ENCODE measurements at places on chromosomes 7 and 10.

DNA sequence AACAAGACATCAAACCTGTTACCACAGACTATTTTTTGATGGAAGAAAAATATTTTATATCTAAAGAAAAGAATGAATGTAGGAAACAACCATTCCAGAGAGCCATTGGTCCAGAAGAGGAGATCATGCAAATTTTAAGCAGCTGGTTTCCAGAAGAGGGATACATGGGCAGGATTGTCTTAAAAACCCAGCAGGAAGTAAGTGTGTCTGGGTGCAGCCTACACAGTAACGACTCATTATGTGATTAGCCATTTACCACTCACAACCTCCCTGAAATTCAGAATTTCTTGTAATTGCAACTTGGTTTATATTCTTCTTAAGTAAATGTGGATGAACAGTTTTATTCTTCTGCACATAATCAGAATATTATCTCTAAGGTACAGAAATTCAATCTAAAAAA lies 46.2 kb downstream of the NOC3L start:
- DNase-seq, result no peak

DNA sequence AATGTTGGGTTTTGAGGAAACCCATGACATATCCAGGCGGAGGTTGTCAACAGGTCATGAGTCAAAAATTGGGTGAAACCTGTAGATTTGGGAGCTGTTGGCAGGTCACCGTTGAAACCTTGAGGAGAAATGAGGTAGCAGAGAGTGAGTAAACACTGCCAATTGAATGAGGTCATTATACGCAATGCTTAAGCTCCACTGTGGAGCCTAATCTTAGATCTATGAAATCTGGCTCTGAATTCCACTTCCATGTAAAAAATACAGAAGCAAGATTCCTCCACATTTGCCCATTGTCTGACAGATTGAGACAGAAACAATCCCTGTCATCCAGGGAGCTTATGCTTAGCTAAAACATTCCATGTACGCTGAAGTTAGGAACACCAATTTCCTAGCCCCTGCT lies 76.0 kb upstream of the IL6 start:
- no peak for DNase-seq

- DNase-seq, result no peak
These were observed 203.4 kb upstream of the CTBP2 start for GRCh38 chr10:125363791-125364190.

DNA sequence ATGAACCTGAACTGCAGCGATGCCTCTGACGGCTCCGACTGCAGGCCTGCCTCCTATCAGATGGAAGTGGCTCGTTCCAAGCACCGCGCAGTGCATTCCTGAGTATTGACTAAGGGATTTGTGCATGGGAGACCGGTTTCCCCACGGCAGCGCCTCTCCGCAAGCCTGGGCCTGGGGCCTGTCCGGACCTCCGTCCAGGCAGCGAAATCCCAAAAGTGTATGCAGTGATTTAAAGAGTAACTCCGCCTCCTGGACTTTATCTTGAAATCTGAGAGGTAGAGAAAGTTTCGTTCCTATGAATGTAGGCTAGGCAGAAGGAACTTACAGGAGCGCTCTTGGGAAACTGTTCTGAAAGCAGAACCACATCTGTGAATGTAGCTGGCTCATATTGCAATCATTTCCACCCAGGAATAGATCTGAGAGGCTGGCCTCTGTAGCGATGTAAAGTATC lies 106.2 kb upstream of the CELF2 start:
- DNase-seq, result peak; percentile 90

GRCh38 chr7:2587778-2588177 lies 29.0 kb downstream of the IQCE start:
- no peak for DNase-seq

DNA sequence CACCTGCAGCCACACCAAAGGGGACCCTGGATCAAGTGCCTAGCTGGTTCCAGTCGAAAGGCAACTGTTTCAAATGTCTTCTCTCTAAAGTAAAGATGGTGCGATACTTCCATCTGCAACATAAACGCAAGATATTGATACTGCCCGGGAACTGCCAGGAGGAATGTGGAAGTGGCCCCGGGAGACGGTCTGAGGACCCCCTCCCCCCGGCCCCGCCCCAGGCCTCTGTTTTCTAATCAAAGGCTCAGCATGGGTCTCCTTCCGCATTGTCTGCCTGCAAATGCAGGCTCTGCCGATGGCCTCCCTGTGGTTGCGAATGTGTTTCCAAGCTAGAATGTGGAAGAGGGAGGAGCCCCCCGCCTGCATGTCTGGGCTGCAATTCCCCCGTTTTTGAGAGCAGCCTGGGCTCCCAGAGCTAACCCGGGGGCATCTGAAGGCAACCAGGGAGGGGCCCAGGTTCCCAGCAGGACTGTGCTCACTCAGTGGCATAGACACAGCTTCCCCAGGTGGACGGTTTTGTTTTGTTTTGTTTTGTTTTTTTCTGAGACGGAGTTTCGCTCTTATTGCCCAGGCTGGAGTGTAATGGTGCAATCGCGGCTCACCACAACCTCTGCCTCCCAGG lies 223.9 kb upstream of the PPP2R2D start:
- DNase-seq, result no peak

DNA sequence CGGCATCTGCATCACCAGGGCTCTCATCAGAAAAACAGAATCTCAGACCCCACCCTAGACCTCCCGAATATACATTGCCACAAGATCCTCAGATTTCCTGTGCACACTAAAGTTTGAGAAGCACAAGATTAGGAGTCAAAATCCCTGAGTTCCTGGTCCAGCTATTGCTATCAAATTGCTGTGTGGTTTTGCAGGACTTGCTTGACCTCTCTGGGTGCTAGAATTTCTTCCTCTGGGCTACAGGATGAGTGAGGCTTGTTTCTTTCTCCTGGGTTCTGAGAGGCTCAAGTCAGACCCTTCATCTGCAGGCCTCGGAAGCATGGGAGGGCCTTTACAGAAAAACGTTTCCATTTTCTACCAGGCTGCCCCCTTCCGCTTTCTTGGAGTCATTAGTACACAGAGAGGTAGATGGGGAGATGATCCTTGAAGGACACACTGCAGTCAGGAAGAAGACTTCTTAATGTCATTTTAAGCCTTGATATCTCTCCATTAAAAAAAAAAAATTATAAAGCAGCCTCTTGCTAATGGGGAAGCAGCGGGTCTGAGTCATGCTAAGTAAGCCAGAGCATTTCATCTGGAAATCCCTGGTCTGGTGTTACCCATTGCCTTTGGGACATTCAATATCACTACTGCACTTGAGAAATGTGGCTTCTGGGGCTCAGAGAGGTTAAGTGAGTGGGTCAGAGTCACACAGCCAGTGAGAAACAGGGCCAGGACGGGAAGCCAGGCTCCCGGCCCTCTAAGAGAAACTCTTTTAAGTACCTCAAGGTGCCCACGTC lies 173.5 kb downstream of the KCNMA1 start:
- DNase-seq, result peak; percentile 45

DNA sequence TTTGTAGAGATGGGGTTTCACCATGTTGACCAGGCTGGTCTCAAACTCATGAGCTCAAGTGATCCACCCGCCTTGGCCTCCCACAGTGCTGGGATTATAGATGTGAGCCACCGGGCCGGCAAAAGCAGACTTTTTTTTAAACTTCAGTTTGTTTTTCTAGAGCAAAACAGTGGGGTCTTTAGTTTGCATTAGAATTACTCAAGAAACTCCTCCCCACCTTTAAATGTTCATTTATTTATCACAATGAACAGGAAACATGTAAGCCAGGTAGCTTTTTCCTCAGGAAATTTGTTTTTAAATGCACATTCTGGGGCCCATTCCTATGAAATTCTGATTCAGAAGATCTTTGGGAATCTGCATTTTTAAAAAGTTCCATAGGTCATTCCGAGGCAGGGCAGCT lies 56.0 kb upstream of the JAZF1 start:
- DNase-seq, result no peak

DNA sequence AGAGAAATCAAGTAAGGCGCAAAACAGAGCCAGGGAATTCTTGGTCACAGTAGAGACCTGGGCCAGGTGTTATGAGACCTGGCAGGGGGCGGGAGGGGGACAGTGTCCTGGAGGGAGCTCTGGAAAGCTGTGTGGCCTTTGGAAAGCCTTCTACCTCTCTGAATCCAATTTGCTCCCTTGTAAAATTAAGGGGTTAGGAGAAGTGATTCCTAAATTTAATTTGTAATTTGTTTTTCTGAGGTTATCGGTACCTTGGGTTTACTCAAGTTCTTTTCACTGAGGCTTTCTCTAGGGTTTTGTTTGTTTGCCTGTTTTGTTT lies 920.8 kb downstream of the TYW1 start:
- no peak for DNase-seq

GRCh38 chr7:81175275-81175940 lies 256.6 kb upstream of the SEMA3C start:
- DNase-seq, result no peak

DNA sequence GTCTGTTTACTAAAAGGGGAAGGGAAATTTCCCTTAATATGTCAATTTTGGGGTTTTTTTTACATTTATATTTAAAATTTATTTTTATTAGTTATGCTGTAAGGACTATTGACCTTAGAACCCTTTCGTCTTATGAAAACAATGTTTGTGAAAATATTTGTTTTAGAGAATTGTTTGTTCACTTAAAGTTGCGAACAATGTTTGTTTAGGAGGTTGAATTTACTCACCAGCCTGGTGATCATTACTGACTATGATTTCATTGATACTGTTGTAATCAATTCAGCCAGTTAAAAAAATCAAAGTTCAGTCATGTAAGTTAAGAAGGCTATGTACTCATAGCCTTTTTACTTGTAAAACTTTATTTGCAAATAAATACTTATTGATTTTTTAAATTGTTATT lies 27.4 kb upstream of the TSPAN13 start:
- no peak for DNase-seq

DNA sequence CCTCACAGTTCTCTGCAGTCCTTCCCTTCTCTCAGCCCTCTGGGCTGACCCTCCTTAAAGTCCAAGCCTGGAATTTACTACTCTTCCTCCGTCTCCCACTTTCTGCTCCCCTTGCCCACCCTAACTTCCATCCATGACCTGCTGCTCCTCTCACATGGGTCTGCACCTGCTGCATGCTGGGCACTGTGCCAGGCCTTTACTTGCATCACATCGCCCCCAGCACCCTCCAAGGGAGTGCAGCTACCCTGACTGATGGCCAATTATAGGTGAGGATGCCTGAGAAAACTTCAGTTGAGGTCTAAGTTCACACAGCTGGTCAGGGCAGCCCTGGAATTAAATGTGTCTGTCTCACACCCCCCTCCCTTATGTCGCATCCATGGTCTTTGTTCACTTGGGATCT lies 53.6 kb upstream of the ZPBP start:
- DNase-seq, result no peak

DNA sequence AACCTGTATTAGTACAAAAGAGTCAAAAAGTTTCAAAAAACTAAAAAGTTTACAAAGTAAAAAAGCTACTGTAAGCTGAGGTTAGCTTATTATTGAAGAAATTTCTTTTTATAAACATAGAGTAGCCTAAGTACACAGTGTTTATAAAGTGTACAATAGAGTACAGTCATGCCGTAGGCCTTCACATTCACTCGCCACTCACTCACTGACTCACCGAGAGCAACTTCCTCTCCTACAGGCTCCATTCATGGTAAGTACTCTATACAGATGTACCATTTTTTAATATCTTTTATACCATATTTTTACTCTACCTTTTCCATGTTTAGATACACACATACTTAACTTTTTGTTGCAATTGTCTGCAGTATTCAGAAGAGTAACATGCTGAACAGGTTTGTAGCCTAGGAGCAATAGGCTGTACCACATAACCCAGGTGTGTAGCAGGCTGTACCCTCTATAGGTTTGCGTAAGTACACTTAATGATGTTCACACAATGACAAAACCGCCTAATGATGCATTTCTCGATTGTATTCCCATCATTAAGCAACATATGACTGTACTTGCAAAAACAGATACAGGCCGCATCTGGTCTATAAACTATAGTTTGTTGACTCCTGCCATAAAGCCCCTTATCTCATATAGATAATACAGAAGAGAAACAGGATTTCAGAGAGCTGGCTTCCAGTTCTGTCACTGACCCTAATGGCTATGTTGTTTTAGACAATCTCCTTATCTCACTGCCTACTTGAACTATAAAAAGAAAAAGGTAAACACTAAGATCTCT lies 438.8 kb downstream of the HTR7 start:
- peak; percentile 94 for DNase-seq

DNA sequence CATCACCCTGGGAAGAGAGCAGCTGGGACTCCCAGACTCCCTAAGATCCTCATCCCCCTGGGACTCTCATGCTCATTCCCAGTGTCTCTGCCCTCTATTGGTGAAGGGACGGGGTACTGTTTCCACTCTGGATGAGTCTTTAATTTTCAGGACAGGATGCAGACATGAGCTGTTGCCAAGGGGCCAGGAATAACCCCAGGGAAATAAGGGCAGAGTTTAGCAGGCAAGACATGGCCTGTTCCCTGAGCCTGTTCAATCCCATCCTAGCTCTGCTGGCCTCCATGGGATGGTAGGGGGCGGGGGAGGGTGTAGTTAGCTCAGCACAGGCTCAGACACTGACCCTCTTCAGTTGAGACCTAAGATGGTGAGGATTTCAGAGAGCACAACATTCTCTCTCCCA lies 14.0 kb downstream of the C10orf105 start:
- DNase-seq, result no peak

GRCh38 chr10:91642831-91643692 lies 10.2 kb upstream of the PPP1R3C start:
- no peak for DNase-seq
